ENCODE measurements at places on chromosomes 1 and 21. TPM values are rescaled to one million over a fixed set of nuclear protein-coding genes. Genes with fewer than 3 reads are reported as not detected.

Gene POLR3GL
- total RNA-seq, result 10.6 TPM

DNA sequence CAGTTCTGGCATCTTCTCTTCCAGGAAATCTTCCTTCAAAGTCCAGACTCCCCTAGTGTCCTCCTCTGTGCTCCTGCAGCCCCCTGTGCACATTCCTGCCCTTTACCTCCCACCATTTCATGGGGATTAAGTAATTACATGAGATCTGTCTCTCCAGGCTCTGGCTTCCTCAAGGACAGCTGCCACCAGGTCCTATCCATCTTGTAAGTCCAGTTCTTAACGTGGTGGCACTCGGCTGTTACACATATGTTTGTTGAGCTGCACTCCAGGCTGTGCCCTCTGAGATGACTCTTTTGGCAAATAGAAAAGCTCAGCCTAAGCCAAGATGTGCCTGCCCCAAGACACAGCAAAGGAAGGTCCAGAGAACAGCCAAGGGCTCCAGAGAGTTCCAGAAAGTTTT lies 57.4 kb upstream of the CAMK1G start:
- DNase-seq, result no peak

DNA sequence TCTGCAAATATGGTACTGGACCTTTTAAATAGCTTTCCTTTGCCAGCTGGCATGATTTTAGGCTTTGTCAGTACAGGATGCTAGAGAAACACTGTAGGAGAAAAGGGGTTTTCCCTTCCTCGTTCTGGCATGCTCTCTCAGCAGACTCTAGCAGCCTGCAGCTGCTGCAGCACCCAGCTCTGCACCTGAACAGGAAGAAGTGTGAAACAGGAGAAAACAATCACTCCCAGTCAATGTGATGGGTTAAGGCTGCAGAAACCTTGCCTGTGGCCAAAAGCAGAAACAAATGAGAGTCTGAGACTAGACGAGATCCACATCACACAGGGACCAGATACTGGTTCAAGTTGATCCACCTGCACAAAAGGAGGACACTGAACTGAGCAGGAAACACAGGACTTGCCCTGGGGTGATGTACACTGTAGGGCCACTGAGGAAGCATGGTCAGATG lies 21.2 kb downstream of the OVGP1 start:
- DNase-seq, result no peak

- no peak for DNase-seq
Observed at GRCh38 chr1:152035539-152036266, 1.1 kb downstream of the S100A11 start.

DNA sequence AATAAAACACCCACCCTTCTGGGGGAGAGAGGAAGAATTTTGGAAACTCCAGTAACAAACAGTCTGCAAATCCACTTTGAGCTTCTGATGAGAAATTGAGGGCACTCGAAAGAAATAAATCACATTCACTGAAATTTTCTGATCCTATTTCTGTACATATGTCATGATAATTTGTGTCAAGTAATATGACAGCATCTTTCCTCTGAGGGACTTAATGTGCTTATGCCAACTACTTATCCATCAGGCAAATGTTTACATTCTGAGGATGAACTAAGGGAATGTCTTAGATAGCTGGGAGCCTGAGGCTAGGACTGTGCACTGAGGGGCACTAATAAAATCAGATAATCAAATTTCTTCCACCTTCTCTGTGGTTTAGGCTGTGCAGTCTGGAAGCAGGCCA lies 44.5 kb downstream of the TSEN15 start:
- DNase-seq, result no peak

- DNase-seq, result no peak
Observed at GRCh38 chr1:54390655-54391054, 15.5 kb downstream of the SSBP3 start.

- no peak for DNase-seq
Observed at GRCh38 chr21:33278721-33279120, 12.6 kb downstream of the IL10RB start.
